Central memory CD4-positive, alpha-beta T cell (primary cell): ENCODE measurements at places on chromosomes 16 and 17.

- no peak for DNase-seq
Measured at GRCh38 chr17:48486557-48486956, 44.3 kb downstream of the HOXB1 start.

DNA sequence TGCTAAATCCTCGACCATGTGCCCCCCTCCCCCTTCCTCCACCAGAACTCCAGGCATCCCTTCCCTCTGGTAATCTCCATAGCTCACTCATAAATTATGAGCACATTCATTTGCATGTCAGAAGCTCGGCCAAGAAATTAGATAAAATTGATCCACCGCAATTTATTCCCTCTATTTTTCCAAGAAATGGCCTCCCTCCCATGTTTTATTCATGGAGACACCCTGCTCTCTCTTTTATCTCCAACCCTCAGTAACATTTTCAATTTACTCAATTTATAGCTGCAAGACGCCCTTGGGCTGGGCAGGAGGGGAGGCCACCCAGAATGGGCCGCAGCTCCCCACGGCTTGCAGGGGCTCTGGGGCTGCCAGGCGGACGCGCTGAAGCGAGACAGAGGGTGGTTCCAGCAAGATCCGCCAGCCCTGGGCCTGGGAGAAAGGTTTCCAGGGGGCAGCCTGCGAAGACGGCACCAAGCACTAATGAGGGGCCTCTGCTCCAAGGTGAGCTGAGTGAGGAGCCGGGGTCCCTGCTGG, 54.7 kb upstream of the ZNF423 start:
- no peak for DNase-seq

DNA sequence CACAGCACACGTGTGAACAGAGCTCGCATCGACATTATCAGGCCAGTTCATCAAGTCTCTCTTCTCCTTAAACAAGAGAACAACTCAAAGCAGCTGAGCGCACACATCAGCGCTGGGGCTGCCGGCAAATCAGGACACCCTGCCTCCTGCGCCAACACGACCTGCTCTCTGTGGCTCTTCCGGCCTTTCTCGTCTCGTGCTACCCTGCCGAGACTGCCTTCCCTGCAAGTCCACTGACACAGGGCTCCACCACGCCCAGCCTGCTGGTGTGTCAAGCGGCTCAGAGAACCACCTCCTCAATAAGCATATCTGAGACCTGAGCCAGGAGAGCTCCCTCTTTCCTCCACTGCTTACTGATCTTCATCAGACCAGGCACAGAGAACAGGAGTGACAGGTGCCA, 96.9 kb downstream of the ZNF778 start:
- peak; percentile 63 for DNase-seq

GRCh38 chr16:79167893-79168292, 432.6 kb downstream of the MAF start:
- no peak for DNase-seq

DNA sequence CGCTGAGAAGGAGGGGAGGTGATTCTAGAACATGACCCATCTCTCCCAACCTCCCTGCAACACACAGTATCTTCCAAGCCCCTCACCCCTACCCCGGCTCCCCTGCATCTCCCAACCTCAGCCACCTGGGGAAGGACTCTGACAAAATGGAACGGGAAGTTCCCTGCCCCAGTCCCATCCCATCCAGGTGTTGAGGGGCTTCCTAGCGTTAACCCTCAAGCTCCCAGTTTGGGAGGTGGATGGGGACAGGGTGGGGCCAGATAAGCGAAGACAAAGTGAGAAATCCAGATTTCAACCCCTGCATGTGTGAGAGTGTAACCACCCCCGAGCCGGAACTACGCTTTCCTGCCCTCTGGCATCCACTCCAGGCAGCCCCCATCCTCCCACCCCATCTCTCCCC, 1.8 kb downstream of the ZSCAN10 start:
- no peak for DNase-seq

DNA sequence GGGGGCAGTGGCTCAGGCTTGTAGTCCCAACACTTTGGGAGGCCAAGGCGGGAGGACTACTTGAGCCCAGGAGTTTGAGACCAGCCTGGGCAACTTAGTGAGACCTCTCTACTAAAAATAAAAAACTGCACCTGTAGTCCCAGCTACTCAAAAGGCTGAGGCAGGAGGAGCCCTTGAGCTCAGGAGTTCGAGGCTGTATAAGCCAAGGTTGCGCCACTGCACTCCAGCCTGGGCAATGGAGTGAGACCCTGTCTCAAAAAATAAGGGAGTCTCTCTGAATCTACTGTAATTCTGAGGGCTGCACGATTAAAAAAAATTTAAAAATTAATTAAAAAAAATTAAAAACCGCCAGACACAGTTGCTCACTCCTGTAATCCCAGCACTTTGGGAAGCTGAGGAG, 3.9 kb downstream of the COIL start:
- DNase-seq, result no peak

- no peak for DNase-seq
Measured at GRCh38 chr16:12203780-12204351, 227.3 kb downstream of the SNX29 start.

GRCh38 chr17:57481910-57482391, 225.6 kb downstream of the MSI2 start:
- DNase-seq, result no peak

GRCh38 chr16:10817514-10817913, 1.1 kb downstream of the TVP23A start:
- no peak for DNase-seq

DNA sequence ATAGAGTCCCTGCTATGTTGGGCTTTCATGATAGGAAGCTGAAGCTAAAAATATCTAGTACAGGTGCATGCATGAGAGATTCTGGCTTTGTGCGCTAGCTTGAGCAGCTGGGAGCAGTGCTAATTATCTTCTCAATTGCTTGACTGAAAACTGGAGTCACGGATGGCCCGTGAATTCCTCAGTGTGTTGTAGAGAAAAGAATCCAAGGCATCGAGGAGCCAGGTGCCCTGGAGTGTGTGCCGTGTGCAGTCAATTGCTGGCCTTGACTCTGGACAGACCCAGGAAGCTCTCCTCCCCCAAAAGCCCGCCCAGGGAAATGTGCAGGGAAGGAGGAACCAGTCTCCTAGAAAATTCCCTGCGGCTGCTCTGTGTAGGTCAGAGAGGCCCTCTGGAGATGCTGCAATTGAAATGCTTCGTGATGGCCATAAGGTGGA, 14.2 kb downstream of the LGALS3BP start:
- DNase-seq, result no peak

GRCh38 chr17:82449131-82449882, 1.2 kb downstream of the CYBC1 start:
- DNase-seq, result peak; percentile 79

- DNase-seq, result no peak
Measured at GRCh38 chr17:47224966-47225365, 15.8 kb downstream of the MYL4 start.

DNA sequence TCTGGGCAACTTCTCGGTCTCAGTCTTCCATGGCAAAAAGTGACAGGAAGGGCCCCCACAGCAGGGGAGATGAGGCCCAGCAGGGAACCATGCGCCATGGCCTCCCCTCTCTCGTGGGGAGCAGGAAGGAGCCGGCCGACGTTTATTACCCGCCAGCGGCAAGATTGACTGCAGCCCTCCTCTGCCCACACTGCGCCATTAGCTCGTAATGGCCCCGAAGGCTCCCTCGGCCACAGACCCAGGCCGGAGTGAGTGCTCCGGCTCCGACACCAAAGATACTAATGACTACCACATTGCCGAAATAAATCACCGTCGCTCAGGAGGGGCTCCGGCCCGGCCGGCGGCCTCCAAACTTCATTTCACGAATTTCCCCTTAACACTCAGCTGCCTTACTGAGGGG, 226.9 kb downstream of the C16orf78 start:
- no peak for DNase-seq

DNA sequence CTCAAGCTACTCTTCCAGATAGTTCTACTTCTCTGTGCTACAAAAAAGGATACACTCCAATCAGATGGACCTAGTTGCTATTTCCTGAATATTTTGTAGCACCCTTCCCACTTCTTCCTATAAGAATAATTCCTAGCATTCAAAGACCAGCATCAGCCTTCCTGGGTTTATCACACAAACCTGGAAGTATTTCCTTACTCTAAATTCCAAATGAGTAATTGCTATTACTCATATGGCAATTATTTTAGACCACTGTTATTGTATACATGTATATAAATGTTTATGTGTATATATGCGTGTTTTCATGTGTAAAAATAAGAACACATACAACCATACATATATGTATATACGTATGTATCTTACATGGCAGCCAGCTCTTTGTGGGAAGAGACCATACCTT, 130.6 kb downstream of the MYO1D start:
- no peak for DNase-seq

- no peak for DNase-seq
Measured at GRCh38 chr16:76777721-76778465, 413.1 kb upstream of the MON1B start.

- DNase-seq, result no peak
Measured at GRCh38 chr17:50062293-50063243, 6.7 kb downstream of the ITGA3 start.

- no peak for DNase-seq
Measured at GRCh38 chr17:73363442-73364154, 51.8 kb upstream of the CDC42EP4 start.

GRCh38 chr16:66487580-66488275, 60.6 kb downstream of the BEAN1 start:
- no peak for DNase-seq

GRCh38 chr16:73558219-73558618, 510.3 kb upstream of the ZFHX3 start:
- DNase-seq, result no peak

DNA sequence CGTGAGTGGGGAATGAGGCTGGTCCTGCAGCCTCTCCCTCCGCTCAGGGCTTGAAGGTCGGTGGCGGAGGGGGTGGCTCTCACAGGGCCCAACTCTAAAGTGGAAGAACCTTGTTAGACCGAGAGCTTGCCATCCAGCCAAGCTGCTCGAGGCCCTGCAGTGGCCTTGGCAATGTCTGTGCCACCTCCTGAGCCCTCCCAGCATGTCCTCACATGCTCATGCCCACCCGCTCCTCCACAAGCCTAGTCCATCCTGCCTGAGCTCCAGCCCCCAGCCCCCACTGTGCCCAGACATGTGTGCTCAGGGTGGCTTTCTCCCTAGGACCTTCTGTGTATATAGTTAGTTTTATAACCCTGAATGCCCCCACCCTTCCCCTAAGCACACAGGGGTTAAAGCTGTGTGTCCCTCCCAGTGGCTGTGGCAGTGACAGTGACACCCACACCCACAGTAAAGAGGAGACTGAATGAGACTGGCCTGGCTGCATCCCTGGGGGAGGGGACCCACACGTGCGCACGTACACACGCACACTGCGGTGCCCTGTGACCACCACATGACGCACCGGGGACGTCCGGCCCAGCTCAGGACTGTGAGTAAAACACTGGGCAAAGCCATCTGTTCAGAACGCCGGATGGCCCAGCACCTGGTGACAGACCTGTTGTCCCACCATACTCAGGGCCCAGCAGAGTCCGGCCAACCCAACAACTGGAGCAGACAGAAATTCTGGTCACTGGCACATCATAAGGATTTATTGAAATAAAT, 15.6 kb downstream of the PDK2 start:
- DNase-seq, result no peak

DNA sequence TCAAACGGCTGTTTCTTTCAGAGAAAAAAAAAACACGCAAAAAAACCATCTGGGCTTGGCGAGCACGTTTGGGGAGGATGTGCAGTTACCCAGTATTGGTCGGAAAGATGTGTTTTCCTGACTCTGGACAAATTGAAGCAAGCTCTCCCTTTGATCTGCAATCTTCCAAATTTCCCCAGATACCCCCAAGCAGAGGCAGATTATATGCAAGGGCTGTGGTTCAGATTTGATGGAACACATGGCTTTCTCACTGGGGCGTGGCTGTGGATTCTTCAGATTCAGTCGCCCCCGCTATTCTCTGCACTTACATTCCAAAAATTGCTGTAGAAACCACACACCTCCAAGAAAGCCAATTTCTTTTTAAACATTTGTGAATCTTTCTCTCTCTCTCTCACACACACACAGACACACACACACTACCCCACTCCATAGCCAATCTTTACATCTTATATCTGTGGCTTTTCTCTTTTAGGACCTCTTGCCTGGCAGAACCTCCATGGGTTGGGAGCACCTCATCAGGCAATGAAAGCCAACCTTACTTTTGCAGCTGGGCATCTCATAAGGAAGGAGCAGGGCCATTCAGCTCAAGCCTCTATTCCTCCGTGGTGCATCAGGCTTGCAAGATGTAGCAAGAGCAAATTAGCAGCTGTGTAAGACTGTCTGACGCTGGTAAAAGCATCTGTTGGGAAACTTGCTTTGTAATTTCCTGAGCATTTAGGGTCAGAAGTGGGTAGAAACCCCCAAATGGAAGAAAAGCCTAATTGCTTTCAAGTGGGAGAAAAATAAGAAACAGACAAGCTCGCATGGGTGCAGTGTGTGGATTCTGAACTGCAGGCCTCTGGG, 103.9 kb upstream of the FAM20A start:
- no peak for DNase-seq

- DNase-seq, result no peak
Measured at GRCh38 chr17:46911311-46911710, 11.6 kb upstream of the GOSR2 start.

- peak; percentile 24 for DNase-seq
Measured at GRCh38 chr17:3843935-3844516, 2.0 kb downstream of the NCBP3 start.

- DNase-seq, result no peak
Measured at GRCh38 chr17:68847711-68848110, 107.5 kb downstream of the ABCA8 start.

DNA sequence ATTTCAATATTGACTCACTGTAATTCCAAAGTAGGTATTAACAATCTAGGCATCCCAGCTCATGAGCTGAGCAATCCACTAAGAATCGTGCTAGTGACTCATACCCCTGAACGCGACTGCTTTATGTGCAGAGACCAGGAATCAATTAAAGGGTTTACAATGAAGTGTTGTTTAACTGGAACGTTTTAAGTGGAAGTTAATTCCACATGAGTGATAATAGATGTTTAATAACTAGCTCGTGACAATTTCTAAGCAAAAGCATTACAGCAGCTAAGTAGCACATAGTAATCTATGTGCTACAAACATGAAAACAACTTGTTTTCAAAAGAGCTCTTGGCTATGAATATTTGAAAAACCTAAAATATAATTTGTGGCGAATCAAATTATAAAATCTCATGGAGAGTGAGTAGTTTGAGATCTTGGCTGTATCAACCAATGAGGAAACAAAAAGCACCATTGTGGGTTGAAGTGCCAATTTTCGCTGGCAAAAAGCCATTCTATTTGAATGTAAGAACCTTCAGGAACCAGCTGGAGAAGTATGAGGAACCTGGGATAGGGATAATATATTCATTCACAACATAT, 9.4 kb downstream of the GJC1 start:
- DNase-seq, result no peak

GRCh38 chr16:54548281-54548680, 261.7 kb upstream of the IRX3 start:
- no peak for DNase-seq

GRCh38 chr17:40542558-40543411, 22.5 kb downstream of the CCR7 start:
- DNase-seq, result peak; percentile 52
